ENCODE measurements at places on chromosomes 5 and 9. TPM values are rescaled to one million over a fixed set of nuclear protein-coding genes. Genes with fewer than 3 reads are reported as not detected.

Gene ATP10B
- not detected for polyA plus RNA-seq

Gene PCDHB5
- polyA plus RNA-seq: not detected

Gene PPP3R2
- polyA plus RNA-seq: not detected

Gene RNF208
- not detected for polyA plus RNA-seq

Gene DND1
- 0.17 TPM for polyA plus RNA-seq

- no peak overlapping the region for H3K4me3 ChIP-seq
- peaks cover 6% of the 10 kb centered on the region for H3K36me3 ChIP-seq
- H3K27me3 ChIP-seq: no peaks in the 10 kb centered on the region
- peak overlapping the region; percentile 74 for H3K27ac ChIP-seq
Measured at GRCh38 chr5:156920042-156920860, 42.8 kb downstream of the TIMD4 start.

GRCh38 chr5:14212838-14213237, 69.7 kb downstream of the TRIO start:
- no peak overlapping the region for H3K4me3 ChIP-seq
- peaks cover 31% of the 10 kb centered on the region for H3K27me3 ChIP-seq
- H3K36me3 ChIP-seq: no peaks in the 10 kb centered on the region
- H3K4me1 ChIP-seq: no peaks in the 10 kb centered on the region
- no peak for DNase-seq

- H3K36me3 ChIP-seq: no peaks in the 10 kb centered on the region
- DNase-seq: no peak
- no peaks in the 10 kb centered on the region for H3K27me3 ChIP-seq
- no peaks in the 10 kb centered on the region for H3K4me1 ChIP-seq
- H3K27ac ChIP-seq: no peak overlapping the region
Measured at GRCh38 chr9:91727316-91727861, 222.6 kb downstream of the ROR2 start.

DNA sequence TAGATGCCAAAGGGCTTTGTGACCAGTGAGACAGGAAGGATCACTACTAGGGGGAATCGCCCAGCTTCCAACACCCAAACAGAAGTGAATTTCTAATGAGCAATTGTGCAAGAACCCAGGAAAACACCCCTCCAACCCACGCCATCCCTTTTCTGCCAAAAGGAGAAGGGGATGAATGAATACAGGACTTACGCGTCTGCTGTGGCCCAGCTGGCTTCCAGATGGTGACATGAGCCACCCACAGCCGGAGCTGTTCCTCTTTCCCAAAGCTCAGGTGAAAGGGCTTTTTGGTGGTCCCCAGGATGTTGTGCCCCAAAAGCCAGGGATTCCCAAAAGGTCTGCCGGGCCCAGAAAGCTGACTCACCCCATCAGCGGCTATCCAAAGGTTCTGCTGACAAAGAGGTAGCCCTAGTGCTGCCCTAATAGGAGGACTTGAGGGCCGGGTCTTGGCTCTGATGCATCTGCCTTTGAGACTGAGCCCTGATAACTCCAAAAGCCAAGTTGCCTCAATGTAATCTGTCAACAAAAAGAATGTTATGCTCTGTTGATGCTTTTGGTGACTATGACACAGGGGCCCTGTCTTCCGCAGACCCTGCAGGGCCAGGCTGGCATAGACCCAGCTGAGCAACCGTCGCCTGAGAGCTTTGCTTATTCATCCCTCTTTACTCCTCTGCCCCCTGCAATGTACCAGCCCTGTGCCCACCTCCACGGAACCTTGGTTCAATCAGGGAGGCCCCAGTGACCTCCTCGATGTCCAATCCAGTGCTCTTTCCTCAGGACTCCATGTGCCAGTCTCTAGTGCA, 14.5 kb downstream of the GSN start:
- H3K27ac ChIP-seq: no peak overlapping the region
- H3K4me3 ChIP-seq: no peak overlapping the region
- H3K36me3 ChIP-seq: peaks cover 4% of the 10 kb centered on the region
- no peak for DNase-seq
- H3K27me3 ChIP-seq: no peaks in the 10 kb centered on the region
- H3K4me1 ChIP-seq: peaks cover 12% of the 10 kb centered on the region

DNA sequence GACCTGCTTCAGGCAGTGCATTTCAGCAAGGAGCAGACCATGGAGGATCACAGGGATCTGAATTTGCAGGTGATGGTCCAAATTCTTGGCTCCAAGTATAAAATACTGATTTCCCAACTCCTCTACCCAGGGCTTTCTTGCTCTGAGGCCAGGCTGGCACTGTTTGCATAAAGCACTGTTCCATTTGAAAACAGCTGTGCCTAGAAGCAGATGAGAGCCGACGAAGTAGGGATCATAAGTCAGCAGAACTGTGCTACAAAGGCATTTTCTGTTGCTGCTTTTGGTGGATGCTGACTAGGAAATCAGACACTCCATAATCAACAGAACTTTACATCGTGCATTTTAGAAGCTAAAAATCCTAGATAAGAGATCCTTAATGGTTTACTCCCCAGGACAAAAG, 126.4 kb downstream of the MAT2B start:
- H3K4me3 ChIP-seq: no peak overlapping the region
- no peaks in the 10 kb centered on the region for H3K4me1 ChIP-seq
- H3K36me3 ChIP-seq: no peaks in the 10 kb centered on the region
- peaks cover 3% of the 10 kb centered on the region for H3K27me3 ChIP-seq
- no peak overlapping the region for H3K27ac ChIP-seq
- DNase-seq: no peak

DNA sequence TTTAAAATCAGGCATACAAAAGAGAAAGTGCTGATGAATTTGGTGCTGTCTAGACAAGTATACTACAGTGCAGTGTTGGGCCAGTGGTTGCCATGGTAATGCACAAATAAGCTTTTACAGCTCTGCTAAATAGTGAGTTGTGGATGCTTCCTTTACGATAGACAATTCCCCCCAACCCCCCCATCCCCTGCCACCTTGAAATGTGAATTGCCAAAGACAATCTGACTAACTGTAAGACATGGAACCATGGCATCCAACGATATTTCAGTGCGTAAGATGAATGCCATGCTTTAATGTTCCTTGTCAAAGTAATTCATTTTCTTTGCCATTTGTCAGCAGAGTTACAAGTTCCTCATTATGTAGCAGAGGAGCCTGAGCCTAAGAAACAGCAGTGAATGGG, 91.5 kb upstream of the NREP start:
- no peaks in the 10 kb centered on the region for H3K4me1 ChIP-seq
- H3K4me3 ChIP-seq: no peak overlapping the region

DNA sequence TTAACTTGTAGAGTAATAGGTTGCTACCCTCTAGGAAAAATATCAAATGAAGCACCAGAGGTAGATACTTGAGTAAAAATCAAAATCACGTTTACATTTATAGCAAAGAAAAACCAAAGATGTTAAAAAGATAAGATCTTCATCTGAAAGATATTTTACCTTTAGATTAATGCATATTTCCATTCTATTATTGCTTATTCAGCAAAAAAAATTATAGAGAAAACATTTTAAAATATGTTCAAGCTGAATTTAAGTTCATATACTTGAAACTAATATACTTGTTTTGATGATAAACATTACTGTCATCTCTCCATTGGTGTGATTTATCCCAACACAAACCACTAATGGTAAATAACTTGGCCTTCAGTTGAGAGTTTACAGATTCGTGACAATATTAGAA, 422.3 kb downstream of the CAAP1 start:
- no peak for DNase-seq
- no peak overlapping the region for H3K4me3 ChIP-seq
- H3K27ac ChIP-seq: no peak overlapping the region
- H3K4me1 ChIP-seq: no peaks in the 10 kb centered on the region

GRCh38 chr5:16909464-16909863, 26.6 kb downstream of the MYO10 start:
- H3K27me3 ChIP-seq: peaks cover 16% of the 10 kb centered on the region
- H3K4me3 ChIP-seq: no peak overlapping the region
- H3K4me1 ChIP-seq: peaks cover 1% of the 10 kb centered on the region
- no peaks in the 10 kb centered on the region for H3K36me3 ChIP-seq
- DNase-seq: no peak

GRCh38 chr5:9362600-9362999, 183.3 kb downstream of the SEMA5A start:
- no peaks in the 10 kb centered on the region for H3K4me1 ChIP-seq
- H3K36me3 ChIP-seq: no peaks in the 10 kb centered on the region
- DNase-seq: no peak
- no peak overlapping the region for H3K4me3 ChIP-seq
- no peaks in the 10 kb centered on the region for H3K27me3 ChIP-seq
- no peak overlapping the region for H3K27ac ChIP-seq

Measured in naive thymus-derived CD8-positive, alpha-beta T cell (primary cell).